ENCODE measurements at places on chromosomes 6 and 20. TPM values are rescaled to one million over a fixed set of nuclear protein-coding genes. Genes with fewer than 3 reads are reported as not detected.

TP53INP2 gene
- 7.9 TPM for total RNA-seq

FAM50B gene
- 6.6 TPM for total RNA-seq

TCP11 gene
- total RNA-seq: 0.66 TPM

RFX6 gene
- not detected for total RNA-seq

SPATA25 gene
- 3.3 TPM for total RNA-seq

TPD52L1 gene
- total RNA-seq: 1.3 TPM

OPN5 gene
- not detected for total RNA-seq

HMGCLL1 gene
- not detected for total RNA-seq

SNAP91 gene
- total RNA-seq: not detected

KCNQ5 gene
- total RNA-seq: 6.0 TPM
